ENCODE measurements at places on chromosomes 13 and 19. TPM values are rescaled to one million over a fixed set of nuclear protein-coding genes. Genes with fewer than 3 reads are reported as not detected.

ATP8A2 gene
- 24.9 TPM for polyA plus RNA-seq

WTIP gene
- polyA plus RNA-seq: 1.8 TPM

ASF1B gene
- polyA plus RNA-seq: 127 TPM

ZNF546 gene
- polyA plus RNA-seq: 0.29 TPM
